Osteocyte (in vitro differentiated cells): ENCODE measurements at places on chromosomes 12 and 14. TPM values are rescaled to one million over a fixed set of nuclear protein-coding genes. Genes with fewer than 3 reads are reported as not detected.

- no peaks in the 10 kb centered on the region for H3K27me3 ChIP-seq
- H3K36me3 ChIP-seq = peaks cover 6% of the 10 kb centered on the region
- no peaks in the 10 kb centered on the region for H3K4me1 ChIP-seq
- H3K4me3 ChIP-seq = no peak overlapping the region
- H3K27ac ChIP-seq = no peak overlapping the region
Measured at GRCh38 chr12:124804011-124804621, 59.5 kb downstream of the SCARB1 start.

- peaks cover 12% of the 10 kb centered on the region for H3K36me3 ChIP-seq
- peak overlapping the region; percentile 52 for H3K27ac ChIP-seq
- DNase-seq = no peak
- no peak overlapping the region for H3K4me3 ChIP-seq
Measured at GRCh38 chr12:111440631-111441030, 34.9 kb downstream of the SH2B3 start.

RPL6 gene
- 1,250 and 1,279 TPM in 2 replicates for total RNA-seq

SMCO2 gene
- not detected in 2 replicates for total RNA-seq

DNA sequence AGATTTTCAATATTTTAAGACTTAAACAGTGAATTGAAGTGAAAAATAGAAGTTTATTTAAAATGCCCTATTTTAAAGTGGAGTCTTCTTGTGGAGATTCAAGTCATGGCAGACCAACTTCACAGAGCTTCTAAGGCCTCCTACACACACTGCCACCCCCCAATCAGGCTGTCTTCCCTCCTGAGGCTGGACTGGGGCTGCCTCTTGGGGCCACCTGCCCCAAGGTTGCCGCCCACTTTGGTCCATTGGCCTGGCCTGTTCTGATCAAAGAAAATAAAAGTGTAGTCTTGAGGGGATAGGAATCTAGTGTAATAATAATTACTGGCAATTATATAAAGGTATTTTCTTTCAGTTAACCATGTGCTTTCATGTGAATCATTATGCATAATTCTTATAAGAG is 1.3 kb downstream of the GOLT1B start:
- peaks cover 33% of the 10 kb centered on the region for H3K4me1 ChIP-seq
- peaks cover 7% of the 10 kb centered on the region for H3K36me3 ChIP-seq
- no peak overlapping the region for H3K27ac ChIP-seq
- DNase-seq = no peak

CLEC6A gene
- not detected in 2 replicates for total RNA-seq

UNC119B gene
- total RNA-seq = 26.8 and 27.9 TPM in 2 replicates

DNA sequence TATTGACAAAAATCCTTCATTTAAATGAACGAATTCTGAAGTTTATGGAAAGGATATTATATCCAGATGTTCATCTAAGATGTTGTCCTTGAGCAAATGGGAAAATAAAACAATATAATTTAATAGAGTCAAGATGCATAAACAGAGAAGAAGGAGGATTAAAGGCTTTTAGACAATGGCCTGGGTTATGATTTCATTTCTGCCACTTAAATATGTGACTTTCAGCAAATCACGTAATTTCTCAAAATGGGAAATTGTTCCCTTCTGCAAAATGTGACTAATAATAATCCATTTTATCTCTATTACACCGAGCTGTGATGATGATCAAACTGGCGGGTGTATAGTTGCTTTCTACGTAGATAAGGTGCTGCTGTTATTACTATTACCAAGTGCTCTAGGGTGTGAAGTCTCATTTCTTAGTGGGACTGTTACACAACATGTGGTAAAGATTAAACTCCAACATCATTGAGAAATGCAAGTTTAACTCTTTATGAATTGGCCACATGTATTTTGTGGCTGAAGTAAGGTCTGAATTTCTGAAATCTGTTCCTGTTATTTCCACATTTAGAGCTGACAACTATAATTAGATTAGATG is 157.0 kb downstream of the MYRFL start:
- no peak overlapping the region for H3K27ac ChIP-seq
- no peak for DNase-seq
- H3K4me3 ChIP-seq = no peak overlapping the region
- H3K27me3 ChIP-seq = no peaks in the 10 kb centered on the region
- H3K36me3 ChIP-seq = no peaks in the 10 kb centered on the region

DNA sequence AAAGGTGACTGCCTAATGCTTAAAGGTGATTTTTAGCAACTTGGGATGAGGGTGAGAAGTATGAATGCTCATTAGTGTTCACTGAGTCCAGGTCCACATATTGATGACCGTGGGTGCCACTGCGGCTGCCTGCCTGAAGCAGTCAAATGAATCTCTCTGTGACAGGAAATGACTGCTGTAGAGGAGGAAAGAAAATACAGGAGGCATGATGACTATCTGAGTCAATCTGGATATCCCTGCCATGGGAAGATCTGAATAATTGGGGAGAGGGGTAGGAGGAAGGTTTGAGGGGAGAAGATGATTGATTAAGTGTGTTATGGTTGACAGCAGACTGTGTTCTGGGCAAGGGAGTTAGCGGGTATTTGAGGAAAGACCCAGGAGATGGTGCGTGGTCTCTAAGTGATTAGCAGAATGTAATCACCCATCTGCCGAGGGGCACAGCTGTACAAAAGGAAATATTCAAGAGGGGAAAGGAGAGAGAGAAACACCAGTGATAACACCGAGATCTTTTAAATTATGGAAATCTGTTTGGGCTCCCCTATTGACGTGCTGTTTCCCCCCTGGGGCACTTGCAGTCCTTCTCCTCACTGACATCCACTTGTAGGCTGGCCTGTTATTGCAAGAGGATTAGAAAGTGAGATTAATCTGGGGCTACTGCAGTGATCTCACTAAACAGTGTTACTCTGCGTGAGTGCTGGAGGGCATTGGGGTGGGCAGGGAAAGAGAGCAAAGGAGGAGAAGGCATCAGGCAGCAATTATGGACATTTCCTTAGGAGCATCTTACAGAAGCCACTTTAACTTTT is 97.7 kb downstream of the AKAP6 start:
- H3K27me3 ChIP-seq = no peaks in the 10 kb centered on the region
- H3K4me1 ChIP-seq = peaks cover 25% of the 10 kb centered on the region
- H3K27ac ChIP-seq = peak overlapping the region; percentile 8
- H3K4me3 ChIP-seq = no peak overlapping the region
- DNase-seq = no peak

- no peak for DNase-seq
- peaks cover 17% of the 10 kb centered on the region for H3K4me1 ChIP-seq
- peaks cover 45% of the 10 kb centered on the region for H3K27me3 ChIP-seq
Measured at GRCh38 chr14:70641548-70642302, at the start of gene TTC9. Gene TTC9 (plus strand): TSS chr14:70641916. CDS start chr14:70642130, 214 bp downstream.

IFNG-AS1 gene
- total RNA-seq = not detected in 2 replicates

DNA sequence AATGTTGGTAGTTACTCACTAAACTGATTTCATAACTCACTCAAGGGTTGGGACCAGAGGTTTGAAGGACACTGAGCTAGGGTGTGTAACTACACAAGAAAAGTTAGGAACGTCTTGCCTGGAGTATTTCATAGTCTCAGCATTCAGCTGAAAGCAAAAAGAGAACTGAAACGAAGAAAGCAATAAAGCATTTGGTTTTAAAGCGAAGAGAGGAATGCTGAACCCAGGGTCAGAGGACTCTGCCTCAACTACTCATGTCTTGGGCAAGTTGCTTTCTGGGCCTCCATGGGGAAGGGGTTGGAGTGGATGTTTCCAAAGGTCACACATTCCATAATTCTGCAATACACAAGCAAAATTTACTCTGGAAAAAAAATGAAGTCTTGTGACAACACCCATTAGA is 1.4 kb downstream of the GNS start:
- no peaks in the 10 kb centered on the region for H3K27me3 ChIP-seq
- no peak overlapping the region for H3K27ac ChIP-seq
- no peak for DNase-seq
- H3K4me3 ChIP-seq = peak overlapping the region; percentile 86
- peaks cover 7% of the 10 kb centered on the region for H3K36me3 ChIP-seq

DIO3 gene
- 0.34 and 0.43 TPM in 2 replicates for total RNA-seq

BCAT1 gene
- total RNA-seq = 155 and 167 TPM in 2 replicates

TMEM132C gene
- total RNA-seq = not detected in 2 replicates

GRCh38 chr14:90383731-90384542 is 12.9 kb upstream of the CALM1 start:
- peaks cover 14% of the 10 kb centered on the region for H3K4me1 ChIP-seq
- no peaks in the 10 kb centered on the region for H3K36me3 ChIP-seq
- no peak overlapping the region for H3K27ac ChIP-seq
- H3K4me3 ChIP-seq = no peak overlapping the region

DNA sequence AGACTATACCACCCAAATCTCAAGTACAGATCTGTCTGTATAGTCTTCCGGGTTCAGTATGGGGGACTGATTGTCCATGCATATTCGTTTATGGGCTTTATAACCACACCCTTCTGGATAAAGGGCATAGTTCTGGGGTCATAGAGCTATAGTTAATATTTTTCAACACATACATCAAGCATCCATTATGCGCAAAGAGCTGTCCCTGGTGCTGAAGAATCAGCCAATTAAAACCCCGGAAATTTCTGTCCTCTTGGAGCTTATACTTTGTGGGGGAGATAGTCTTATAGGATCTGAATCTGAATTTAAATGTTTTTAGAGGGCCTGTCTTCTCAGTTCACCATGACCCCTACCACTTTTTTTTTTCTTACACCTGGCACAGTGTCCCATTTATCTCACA is 256.7 kb downstream of the SUDS3 start:
- no peaks in the 10 kb centered on the region for H3K36me3 ChIP-seq
- H3K4me1 ChIP-seq = no peaks in the 10 kb centered on the region
- H3K4me3 ChIP-seq = no peak overlapping the region
- H3K27me3 ChIP-seq = no peaks in the 10 kb centered on the region
- DNase-seq = no peak

DNA sequence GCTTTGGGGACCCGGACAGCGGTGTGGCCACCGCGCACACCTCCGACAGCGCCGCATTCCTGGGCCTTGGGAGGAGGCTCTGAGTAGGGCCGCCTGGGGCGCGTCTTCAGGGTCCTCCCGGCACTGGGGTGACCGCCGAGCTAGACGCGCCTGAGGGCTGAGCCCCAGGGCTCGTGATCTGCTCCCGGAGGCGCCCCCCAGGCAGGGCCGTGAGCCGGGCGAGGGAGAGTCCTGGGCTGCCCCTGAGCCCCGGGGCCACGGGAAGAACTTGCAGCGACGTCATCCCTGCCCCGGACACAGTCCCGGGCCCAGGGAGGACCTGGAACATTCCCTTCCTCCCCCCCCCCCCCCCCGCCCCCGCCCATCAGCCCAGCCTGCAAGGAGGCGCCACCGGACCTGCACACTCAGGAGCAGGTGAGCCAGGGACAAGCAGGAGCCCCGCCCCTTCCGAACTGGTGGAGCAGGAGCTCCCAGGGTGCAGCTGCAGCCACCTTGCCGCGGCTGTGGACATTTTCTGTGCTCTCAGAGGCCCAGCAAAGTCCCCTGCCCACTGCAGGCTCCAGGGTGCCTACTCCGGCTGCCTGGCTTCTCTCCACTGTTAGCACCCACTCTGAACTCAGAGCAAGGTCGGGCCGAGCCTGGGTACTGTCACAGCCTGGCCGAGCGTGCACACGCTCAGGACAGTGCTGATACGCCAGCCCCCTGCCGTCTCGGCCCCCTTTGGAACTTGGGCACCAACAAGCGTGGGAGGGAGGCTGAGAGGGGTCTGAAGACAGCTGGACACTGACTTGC is 50.7 kb downstream of the A2M start:
- H3K36me3 ChIP-seq = no peaks in the 10 kb centered on the region
- no peaks in the 10 kb centered on the region for H3K27me3 ChIP-seq
- H3K27ac ChIP-seq = peak overlapping the region; percentile 53

TAS2R46 gene
- total RNA-seq = 1.3 and 1.5 TPM in 2 replicates

- H3K4me3 ChIP-seq = no peak overlapping the region
- no peaks in the 10 kb centered on the region for H3K36me3 ChIP-seq
- H3K4me1 ChIP-seq = peaks cover 5% of the 10 kb centered on the region
- peaks cover 21% of the 10 kb centered on the region for H3K27me3 ChIP-seq
- DNase-seq = no peak
Measured at GRCh38 chr12:42996869-42997431, 407.4 kb upstream of the PRICKLE1 start.

GRCh38 chr14:98259881-98260280 is 1012.1 kb downstream of the BCL11B start:
- no peaks in the 10 kb centered on the region for H3K4me1 ChIP-seq
- H3K27me3 ChIP-seq = no peaks in the 10 kb centered on the region
- no peak for DNase-seq
- H3K36me3 ChIP-seq = no peaks in the 10 kb centered on the region

CPSF2 gene
- 78.2 and 80.2 TPM in 2 replicates for total RNA-seq

SLC25A47 gene
- total RNA-seq = not detected in 2 replicates

MYH7 gene
- total RNA-seq = not detected in 2 replicates

DNA sequence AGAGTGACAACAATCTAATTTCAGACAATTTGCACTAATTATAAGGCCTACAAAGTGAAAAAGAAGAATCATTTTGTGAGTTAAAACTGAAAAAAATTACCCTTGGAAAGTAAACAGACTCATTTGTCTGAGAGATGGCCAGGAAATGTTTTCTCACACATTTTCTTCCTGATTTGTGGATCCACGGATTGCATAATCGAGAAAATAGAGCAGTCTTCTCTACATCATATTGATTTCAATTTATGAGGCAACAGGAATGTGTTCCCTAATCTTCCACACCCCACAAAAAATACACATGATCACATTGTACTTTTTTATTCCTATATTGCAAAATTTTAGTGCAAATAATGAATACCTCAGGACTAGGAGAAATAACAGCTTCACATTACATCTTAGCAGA is 160.8 kb downstream of the CCER1 start:
- H3K36me3 ChIP-seq = no peaks in the 10 kb centered on the region
- no peaks in the 10 kb centered on the region for H3K27me3 ChIP-seq
- DNase-seq = no peak

SLC7A7 gene
- total RNA-seq = 1.2 and 1.6 TPM in 2 replicates

GRCh38 chr12:66934302-66935062 is 255.6 kb upstream of the GRIP1 start:
- no peak for DNase-seq
- peaks cover 10% of the 10 kb centered on the region for H3K4me1 ChIP-seq
- no peak overlapping the region for H3K27ac ChIP-seq

IGFBP6 gene
- 18.8 and 22.3 TPM in 2 replicates for total RNA-seq

DNA sequence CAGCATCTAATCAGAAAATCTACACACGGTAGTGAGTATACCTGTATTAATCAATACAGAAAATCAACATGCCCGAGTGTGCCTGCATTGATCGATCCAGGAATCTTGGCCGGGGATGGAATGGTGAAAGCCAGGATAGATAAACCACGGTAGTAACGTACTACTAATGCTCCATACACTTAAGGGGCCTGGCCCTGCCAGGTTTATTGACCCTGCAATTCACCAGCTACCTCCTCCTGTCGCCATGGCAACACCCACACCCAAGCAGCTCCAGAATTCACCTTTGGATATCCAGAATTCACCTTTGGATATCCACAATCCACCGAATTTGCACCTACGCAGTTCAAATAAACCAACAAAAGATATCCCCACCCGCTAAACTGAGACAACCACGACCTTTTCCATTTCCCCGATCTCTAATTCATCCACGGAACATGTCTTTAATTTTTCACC is 14.8 kb upstream of the CALM1 start:
- H3K4me1 ChIP-seq = peaks cover 5% of the 10 kb centered on the region
- H3K4me3 ChIP-seq = no peak overlapping the region
